ENCODE measurements at places on chromosomes 1 and 21. TPM values are rescaled to one million over a fixed set of nuclear protein-coding genes. Genes with fewer than 3 reads are reported as not detected.

Gene E2F2
- total RNA-seq: 24.1 TPM

Gene SLFNL1
- 0.32 TPM for total RNA-seq

Gene MEGF6
- total RNA-seq: 5.0 TPM

Gene LRRC39
- 0.82 TPM for total RNA-seq

Gene CFAP57
- 0.74 TPM for total RNA-seq

Gene LHX8
- not detected for total RNA-seq

- no peak for ATAC-seq
Observed at GRCh38 chr1:208163539-208163938, 80.6 kb downstream of the PLXNA2 start.

GRCh38 chr1:203100516-203100869 lies 14.7 kb upstream of the MYOG start:
- ATAC-seq: no peak

DNA sequence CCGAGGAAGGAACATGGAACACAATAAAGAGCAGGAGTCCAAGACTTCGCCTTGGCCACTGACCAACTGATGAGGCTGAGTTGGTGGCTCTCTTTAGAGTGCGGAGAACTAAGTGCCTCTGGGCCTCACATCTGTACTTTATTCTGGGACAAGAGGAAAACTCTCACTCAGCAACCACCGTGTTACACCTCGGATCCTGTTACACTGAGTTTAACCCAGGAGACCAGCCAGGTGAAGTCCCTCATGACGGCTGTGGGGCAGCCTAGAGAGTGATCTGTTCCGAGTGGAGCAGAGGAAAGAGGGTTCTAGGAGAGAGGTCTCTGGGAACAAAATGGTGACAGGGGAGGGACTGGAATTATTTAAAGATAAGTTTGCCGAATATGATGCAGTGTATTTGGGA lies 33.5 kb upstream of the AGL start:
- no peak for ATAC-seq

DNA sequence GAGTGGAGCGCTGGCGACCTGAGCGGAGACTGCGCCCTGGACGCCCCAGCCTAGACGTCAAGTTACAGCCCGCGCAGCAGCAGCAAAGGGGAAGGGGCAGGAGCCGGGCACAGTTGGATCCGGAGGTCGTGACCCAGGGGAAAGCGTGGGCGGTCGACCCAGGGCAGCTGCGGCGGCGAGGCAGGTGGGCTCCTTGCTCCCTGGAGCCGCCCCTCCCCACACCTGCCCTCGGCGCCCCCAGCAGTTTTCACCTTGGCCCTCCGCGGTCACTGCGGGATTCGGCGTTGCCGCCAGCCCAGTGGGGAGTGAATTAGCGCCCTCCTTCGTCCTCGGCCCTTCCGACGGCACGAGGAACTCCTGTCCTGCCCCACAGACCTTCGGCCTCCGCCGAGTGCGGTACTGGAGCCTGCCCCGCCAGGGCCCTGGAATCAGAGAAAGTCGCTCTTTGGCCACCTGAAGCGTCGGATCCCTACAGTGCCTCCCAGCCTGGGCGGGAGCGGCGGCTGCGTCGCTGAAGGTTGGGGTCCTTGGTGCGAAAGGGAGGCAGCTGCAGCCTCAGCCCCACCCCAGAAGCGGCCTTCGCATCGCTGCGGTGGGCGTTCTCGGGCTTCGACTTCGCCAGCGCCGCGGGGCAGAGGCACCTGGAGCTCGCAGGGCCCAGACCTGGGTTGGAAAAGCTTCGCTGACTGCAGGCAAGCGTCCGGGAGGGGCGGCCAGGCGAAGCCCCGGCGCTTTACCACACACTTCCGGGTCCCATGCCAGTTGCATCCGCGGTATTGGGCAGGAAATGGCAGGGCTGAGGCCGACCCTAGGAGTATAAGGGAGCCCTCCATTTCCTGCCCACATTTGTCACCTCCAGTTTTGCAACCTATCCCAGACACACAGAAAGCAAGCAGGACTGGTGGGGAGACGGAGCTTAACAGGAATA lies 4.2 kb downstream of the TFAP2E start:
- ATAC-seq: peak; percentile 88

- ATAC-seq: no peak
Observed at GRCh38 chr1:180542113-180542837, 16.5 kb upstream of the OVAAL start.

DNA sequence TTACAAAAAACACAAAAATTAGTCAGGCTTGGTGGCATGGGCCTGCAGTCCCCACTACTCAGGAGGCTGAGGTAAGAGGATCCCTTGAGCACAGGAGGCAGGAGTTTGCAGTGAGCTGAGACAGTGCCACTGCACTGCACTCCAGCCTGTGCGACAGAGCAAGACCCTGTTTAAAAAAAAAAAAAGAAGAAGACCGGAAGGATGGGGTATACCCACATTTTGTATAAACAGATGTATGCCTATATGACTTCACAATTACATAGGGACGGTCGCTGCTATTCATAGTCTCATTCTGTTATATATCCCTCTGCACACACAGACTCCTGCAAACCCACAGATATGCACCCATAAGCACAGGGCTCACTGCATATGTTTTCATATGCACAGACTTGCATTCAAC lies 12.7 kb downstream of the LCK start:
- ATAC-seq: peak; percentile 72

DNA sequence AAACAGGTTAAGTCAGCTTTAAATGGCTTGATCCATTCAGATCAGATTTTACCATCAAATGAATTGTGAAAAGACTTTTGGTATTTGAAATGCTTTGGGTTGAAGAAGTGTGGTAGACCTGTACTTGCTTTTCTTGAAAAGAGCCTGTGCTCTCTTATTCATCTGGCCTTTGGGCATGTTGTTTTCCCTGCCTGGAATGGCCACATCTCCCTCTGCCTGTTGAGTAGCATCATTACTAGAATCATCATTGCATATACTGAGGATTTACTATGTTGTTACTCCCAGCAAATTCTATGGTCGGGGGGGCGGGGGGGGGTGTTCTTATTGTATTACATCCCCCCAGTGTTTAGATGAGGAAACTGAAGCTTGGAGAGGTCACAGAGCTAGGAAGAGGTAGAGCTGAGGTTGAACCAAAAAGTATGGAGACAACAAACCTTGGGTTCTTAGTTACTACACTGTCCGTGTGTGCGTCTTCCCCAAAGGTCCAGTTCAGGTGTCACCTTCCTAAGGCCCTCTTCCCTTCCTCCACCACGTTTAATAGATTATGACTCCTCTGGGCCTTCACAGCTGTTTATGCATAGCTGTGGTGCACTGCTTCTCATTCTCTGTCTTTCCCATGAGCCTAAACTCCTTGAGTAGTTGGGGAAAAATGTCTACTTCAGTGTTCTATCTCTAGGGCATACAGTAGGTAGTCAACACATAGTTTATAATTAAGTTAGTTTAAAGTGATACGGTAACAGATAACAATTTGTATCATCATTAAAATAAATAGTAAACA lies 246.4 kb upstream of the HOOK1 start:
- ATAC-seq: no peak

DNA sequence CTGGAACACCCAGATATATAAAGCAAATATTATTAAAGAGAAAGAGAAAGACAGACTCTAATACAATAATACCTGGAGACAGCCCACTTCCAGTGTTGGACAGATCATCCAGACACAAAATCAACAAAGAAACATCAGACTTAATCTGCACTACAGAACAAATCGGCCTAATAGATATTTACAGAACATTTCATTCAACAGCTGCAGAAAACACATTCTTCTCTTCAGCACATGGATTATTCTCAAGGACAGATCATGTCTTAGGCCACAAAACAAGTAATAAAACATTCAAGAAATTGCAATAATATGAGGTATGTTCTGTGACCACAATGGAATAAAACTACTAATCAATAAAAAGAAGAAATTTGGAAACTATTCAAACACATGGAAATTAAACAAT lies 398.3 kb upstream of the DUSP10 start:
- ATAC-seq: no peak

GRCh38 chr1:206469411-206469932 lies 804 bp upstream of the IKBKE start:
- no peak for ATAC-seq

- ATAC-seq: no peak
Observed at GRCh38 chr1:175861626-175862367, 118.4 kb upstream of the TNR start.

DNA sequence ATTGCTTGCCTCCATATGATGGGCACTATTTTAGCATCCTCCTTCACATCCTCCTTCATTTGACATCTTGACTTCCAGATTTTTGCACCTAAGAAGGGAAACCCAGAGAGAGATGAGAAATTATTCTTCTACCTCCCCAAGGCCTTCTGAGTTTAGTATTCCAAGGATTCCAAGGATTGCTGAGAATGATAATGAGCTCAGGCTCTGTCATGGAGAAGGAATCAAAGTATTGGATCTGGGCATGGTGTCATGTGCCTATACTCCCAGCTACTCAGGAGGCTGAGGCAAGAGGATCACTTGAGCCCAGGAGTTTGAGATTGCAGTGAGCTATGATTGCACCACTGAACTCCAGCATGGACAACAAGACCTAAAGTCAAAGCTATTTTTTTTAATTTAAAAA lies 26.6 kb upstream of the ZNF281 start:
- no peak for ATAC-seq

GRCh38 chr1:228646717-228647522 lies 88.4 kb upstream of the RHOU start:
- ATAC-seq: peak; percentile 79

DNA sequence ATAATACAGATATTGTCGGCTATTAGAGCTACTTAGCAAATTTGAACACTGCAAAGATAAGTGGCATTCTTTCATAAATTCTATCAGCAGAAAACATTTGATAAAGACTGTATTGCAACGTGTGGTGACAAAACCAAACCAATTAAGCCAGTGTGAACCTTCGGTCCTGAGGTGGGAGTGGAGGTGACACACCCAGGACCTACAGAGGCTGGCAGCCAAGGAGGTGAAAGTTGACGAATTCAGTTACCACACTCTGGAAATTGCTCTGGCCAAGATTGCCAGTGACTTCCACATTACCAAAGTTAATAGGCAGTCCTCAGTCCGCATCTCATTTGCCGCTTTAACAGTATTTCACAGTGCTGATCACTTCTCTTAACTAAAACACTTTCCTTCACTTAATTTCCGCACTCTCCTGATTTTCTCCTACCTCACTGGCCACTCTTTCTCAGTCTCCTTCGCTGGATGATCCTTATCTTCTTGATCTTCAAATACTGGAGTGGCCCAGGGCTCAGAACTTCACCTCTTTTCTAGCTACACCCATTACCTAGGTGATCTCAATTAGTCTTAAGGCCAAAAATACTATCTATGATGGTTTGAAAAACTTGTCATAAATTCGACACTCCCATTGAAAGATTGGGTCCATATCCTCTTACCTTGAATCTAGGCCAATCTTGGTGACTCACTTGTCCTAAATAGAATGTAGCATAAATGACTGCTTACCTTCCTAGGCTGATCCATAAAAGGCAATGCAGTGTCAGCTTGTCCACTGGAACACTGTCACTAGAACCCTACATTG lies 5.1 kb upstream of the CDC42BPA start:
- ATAC-seq: no peak

- ATAC-seq: peak; percentile 61
Observed at GRCh38 chr1:175188936-175189335, 3.6 kb downstream of the KIAA0040 start.

DNA sequence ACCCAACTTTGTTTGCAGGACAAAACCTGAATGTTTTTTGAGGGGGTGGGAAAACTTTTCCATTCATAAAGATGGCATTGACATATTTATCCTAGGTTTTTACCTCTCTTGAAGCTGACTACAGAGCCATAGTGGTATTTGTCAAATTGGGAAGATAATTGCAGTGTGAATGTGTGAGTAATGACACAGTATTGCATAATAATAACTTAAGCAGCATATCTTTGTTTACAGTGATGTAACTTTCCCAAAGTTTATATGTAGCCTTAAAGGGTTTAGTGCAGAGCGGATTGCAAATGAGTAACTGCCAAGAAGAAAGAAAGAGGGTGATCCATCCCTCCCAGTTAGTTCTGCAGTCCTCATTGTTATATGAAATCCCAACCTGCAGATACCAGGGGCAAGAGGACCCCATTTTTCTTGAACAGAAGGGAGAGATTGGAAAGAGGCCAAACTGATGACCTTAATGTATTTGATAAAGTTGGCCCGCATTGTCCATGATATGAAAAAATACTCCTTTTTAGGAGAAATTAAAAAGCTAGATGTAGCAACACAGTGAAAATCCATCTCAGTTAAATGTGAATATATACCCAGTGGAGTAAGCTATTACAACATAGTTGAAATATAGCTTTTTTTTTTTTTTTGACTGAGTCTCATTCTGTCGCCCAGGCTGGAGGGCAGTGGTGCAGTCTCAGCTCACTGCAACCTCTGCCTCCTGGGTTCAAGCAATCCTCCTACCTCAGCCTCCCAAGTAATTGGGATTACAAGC lies 23.7 kb upstream of the NFIA start:
- ATAC-seq: no peak

DNA sequence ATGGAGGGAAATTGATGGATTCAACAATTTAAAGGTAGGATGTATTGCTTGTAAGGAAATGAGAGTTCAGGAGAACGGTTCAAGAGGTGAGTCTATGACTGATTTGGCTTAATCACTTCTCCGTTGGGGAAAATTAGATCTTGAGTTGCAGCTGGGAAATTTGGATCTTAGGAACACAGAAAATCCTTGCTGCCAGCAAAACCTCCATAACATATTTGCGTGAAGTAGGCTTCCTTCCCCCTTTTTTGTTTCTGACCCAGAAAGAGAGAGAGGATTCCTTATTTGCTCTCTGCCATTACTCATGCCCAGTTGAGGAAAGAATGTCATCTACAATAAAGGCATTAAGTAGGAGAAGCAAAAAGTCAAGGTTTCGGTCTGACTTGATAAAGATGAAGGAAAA lies 73.5 kb upstream of the PDC start:
- no peak for ATAC-seq

DNA sequence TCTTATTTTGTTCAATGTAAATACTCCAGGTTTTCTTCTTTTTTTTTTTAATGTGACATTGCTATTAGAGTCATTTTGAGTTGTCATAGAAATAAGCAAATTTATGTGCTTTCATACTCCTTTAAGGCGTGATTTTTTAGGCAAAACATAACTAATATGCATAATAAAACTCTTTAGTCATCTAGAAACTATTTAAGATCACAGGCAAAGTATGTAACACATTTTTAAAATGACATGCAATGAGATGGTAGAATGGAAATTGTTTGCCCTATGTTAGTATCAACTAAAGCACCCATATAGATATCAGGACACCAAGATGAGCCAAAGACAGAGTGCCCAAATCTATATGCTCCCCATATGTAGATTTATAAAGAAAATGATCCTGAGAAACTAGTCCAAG lies 41.5 kb upstream of the SGIP1 start:
- ATAC-seq: no peak

DNA sequence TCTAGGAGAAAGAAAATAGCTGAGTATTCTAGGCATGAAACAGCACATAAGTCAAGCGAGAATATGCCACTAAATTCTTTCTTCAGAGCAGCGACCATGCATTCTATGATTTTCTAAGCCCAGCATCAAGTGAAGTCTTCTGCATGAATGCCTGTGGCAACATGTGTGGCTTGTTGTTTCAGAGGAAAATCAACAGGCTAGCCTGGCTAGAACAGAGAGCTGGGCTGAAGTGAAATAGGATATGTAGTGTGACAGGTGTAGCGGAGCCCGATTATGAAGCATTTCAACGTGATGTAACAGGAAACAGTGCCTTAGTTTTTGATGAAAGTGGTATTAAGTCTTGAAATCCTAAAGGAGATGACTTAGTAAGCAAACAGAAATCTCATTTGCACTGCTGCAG lies 7.0 kb downstream of the CSDE1 start:
- ATAC-seq: no peak
